ENCODE measurements at places on chromosomes 7 and 10.

DNA sequence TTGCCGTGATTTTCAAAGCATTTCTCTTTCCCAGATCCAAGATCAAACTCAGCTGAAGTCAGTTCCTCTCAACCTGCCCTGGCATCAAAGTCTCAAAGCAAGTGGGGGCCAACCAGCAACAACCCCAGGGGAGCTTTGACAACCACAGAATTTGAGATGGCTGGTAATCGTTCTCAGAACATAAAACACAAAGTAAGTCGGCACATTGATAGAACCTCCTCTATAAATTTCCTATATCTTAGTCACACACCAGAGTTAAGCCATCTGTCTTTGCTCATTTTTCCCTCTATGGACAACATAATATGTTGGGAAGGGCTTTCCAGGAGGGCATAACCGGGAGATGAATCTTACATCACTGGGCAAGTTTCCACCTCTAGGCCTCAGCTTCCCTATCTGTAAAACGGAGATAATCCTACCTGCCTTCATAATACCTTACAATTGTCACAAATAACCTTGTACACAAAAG lies 1.2 kb upstream of the DNAJC9 start:
- DNase-seq: no peak

- no peak for DNase-seq
Measured at GRCh38 chr7:571718-572415, 52.2 kb upstream of the PDGFA start.

GRCh38 chr7:155669717-155670505 lies 25.4 kb downstream of the RBM33 start:
- no peak for DNase-seq

DNA sequence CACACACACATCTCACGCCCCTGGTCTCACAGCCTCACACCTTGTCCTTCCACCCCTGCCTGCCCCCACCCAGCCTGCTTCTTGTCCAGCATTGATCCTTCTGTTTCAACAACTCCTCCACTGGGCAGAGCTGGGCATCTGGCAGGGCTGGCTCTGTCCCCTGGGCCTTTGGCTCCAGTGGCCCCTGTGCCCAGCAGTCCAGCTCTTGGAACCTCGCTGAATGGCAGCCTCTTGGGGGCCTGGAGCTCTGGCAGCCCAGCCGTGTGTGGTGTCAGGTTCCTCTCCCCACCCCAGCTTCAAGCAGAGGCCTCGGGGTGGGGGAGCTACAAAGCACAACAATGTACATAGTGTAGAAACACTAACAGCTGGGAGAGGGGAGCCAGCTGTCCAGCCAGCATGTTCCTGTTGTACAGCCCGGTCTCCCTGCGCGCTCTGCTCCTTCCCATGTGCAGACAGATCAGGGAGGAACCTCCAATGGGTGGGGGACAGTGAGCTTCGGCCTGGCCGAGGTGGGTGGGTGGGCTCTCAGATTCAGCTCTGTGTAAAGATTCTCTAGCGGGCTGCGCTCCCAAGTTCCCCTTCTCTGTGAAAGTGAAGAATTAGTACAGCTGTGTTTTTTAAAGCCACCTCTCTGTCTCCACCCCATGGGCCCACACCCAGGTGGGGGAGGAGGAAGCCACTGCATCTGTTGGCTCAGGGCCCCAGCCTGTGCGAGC lies 19.4 kb downstream of the ZMIZ2 start:
- no peak for DNase-seq

DNA sequence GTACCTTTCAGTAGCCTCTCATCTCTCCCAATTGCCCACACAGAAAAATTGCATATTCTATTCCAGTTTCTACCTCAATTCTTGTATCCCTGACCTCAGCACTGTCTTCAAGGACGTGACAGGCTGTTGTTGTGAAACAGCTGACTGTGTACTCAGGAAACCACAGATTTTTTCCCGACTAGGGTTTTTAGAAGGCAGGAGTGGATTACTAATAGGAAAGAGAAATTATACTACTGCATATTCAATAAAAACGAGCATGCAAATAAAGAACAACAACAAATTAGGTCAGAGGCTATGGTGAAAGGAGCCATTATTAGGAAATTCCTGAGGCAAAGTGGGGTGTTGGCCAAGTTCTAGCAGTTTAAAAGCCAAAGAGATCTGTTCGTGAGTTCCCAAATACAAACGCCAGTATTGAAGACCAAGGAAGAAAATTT lies 93.4 kb downstream of the DOCK4 start:
- no peak for DNase-seq

GRCh38 chr10:101228153-101228965 lies 904 bp downstream of the LBX1 start:
- no peak for DNase-seq

All from stimulated activated CD8-positive, alpha-beta memory T cell treated with anti-CD3 and anti-CD28 coated beads, Interleukin-4, amount 100 ng/mL, for 1 hour (primary cell).